Skin of body (tissue), 3 donors: ENCODE measurements at places on chromosomes 6 and 20. TPM values are rescaled to one million over a fixed set of nuclear protein-coding genes. Genes with fewer than 3 reads are reported as not detected.

GRCh38 chr20:60892095-60892813, 359.8 kb upstream of the CDH4 start:
- no peak for DNase-seq

DNA sequence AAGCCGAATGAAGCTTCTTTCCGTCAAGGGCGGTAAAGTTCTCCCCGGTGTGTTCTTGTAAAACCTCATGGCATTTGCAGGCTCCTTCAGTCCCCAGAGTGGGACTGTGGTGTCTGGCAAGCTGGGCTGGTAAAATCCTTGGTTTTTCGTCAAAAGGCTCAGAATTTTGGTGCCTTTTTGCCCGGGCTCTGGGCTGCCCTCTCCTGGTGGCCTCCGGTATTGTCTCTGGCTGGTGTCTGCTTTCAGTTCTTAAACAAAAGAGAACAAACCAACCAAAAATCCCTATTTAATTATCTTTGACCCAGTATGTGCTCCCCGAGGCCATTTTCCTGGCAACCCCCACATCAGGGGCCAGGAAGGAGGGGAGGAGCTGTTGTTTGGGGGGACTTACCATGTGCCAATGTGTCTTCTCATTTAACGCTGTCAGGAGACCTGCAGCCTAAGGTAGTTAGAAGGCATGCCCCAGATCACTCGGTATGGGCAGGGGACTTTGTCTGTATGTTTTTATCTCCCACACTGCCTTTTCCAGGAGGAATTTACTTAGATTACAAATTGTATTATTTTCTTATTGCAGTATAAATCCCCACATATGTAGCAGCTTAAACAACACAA, 11.1 kb downstream of the CDH4 start:
- no peak for DNase-seq

GRCh38 chr6:148720406-148720805, 26.4 kb upstream of the UST start:
- DNase-seq, result peak; percentile 86

- no peak for DNase-seq
Observed at GRCh38 chr20:21583486-21584168, 69.8 kb upstream of the NKX2-2 start.

Gene TBXT
- total RNA-seq, result not detected
